ENCODE measurements at places on chromosomes 12 and 14.
A peak's percentile ranks its signal among the peaks of the same experiment; 100 is the strongest.

GRCh38 chr12:14273913-14274311 is 91.6 kb upstream of the ATF7IP start:
- DNase-seq, result no peak

DNA sequence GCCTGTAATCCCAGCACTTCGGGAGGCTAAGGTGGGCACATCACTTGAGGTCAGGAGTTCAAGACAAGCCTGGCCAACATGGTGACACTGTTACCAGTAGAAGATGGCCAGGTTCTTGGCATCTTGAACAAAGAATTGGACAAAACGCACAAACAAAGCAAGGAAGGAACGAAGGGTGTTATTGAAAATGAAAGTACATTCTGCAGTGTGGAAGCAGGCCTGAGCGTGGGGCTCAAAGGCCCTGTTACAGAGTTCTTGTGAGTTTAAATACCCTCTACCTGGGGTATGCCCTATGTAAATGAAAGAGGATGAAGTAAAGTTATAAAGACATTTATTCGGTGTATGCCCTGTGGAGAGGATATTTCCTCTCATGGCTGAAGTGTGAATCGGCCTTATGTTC is 20.8 kb upstream of the CDK17 start:
- no peak for DNase-seq

- DNase-seq, result no peak
Measured at GRCh38 chr14:24255438-24255837, 7.5 kb downstream of the TGM1 start.

DNA sequence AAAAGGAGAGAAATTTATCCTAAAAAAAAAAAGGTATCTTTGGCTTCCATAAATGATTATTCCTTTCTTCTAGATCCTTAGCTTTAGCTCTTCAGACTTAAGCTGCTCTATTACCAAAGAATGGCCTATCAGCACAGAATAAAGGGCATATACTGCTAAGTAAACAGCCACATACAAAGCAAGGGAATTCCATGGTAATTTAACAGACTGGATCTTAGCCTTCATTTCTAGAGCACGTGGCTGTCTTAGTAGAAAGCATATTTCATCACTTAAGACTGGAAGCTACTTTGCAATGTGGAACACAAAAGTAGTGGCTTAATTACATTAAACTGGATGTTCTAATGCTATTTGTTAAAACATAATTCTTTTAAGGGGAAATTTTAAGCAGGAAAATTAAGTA is 23.1 kb downstream of the TMED10 start:
- DNase-seq, result no peak

DNA sequence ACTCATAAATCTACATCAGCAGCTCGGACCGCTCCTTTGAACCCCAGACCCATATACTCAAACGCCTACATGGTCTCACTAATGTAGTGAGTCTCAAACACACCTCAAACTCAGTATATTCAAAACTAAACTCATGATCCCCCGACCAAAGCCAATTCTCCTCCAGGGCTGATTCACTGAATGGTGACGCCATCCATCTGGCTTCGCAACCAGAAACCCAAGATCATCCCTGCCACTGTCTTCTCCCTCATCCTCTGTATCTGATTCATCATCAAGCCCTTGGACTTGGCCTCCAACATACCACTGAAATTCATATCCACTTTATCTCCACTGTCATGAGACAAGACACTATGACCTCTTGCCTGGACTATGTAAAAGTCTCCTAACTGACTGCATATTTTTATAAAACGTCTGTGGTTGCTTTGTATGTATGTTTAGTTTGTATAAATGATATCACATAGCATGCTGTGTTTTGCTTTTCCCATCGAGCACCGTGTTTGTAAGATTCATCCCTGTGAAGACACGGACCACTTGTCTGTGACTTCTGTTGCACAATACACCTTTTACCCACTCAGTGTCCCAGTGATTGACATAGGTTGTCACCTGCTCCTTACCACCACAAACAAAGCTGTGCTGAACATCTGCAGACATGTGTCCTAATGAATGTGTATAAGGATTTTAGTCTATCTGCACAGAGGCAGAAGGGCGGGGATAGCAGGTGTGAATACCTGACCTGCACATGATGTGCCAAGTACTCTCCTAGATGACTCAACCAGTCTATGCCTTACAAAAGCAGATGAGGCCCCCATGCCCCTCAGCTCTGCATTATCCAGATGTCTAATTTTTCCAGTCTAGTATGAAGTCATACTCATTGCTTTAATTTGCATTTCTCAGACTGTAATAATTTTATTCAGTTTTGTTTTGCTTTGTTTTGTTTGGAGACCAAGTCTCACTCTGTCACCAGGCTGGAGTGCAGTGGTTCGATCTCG is 76.9 kb downstream of the VWF start:
- DNase-seq, result no peak

DNA sequence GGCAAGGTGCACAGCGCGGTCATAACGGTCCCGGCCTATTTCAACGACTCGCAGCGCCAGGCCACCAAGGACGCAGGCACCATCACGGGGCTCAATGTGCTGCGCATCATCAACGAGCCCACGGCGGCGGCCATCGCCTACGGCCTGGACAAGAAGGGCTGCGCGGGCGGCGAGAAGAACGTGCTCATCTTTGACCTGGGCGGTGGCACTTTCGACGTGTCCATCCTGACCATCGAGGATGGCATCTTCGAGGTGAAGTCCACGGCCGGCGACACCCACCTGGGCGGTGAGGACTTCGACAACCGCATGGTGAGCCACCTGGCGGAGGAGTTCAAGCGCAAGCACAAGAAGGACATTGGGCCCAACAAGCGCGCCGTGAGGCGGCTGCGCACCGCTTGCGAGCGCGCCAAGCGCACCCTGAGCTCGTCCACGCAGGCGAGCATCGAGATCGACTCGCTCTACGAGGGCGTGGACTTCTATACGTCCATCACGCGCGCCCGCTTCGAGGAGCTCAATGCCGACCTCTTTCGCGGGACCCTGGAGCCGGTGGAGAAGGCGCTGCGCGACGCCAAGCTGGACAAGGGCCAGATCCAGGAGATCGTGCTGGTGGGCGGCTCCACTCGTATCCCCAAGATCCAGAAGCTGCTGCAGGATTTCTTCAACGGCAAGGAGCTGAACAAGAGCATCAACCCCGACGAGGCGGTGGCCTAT is 875 bp downstream of the HSPA2 start:
- DNase-seq, result no peak

GRCh38 chr12:1443421-1444141 is 150.8 kb downstream of the FBXL14 start:
- DNase-seq, result no peak

GRCh38 chr12:89084751-89085150 is 267.6 kb downstream of the DUSP6 start:
- no peak for DNase-seq

DNA sequence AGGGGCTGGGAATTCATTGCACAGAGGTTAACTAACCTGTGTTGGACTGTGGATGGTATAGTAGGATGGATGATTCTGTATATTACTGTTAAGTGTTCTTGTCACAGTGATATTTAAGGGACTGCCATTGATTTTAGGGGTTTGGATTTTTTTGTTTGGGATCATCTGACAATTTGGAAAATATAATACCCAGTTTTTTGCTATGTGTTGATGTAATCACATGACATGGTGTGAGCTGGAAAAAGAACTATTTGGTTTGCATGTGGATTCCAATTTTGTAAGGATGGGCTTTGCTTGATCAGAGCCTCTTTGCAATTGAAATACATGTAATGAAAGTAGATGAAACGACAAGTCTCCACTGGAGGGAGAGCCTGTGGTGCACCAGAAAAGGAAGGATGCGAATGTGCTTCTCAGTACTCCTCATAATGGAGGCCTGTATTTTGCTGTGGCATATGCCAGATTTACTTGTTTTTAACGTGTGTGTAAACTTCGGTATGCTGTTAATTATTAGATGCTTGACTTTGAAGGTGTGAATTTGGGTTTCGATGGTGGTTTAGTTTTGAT is 2.7 kb downstream of the DYRK2 start:
- peak; percentile 5 for DNase-seq

DNA sequence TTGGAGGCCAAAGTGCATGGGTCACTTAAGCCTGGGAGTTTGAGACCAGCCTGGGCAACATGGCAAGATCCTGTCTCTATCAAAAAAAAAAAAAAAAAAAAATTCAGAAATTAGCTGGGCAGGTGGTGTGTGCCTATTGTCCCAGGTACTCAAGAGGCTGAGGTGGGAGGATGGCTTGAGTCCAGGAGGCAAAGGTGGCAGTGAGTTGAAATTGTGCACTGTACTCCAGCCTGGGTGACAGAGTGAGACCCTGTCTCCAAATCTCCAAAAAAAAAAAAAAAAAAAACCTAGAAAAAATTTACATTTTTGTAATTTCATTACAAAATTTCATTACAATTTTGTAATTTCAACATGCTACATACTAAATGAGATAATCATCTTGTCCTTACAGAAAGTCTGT is 42.7 kb downstream of the SYNE2 start:
- DNase-seq, result no peak

GRCh38 chr12:49057888-49058287 is 2.7 kb downstream of the KMT2D start:
- no peak for DNase-seq

DNA sequence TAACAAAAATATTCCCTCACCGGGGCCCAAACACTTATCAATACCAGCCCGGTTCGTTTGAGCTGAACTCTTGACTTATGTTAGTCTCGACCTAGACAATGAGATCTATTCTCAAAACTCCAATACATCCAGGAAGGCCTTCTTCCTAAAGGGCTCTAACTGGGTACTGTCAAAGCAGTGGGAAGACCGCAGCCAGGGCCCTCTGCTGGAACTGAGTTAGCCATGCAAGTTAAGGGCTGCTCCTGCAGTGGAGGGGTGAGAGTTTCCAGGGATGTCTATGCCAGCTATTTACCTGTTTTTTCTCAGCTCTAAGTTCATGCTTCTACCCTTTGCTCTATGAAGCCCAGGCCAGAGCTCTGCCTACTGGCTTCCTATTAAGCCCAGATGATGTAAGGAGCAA is 348.8 kb downstream of the GXYLT1 start:
- DNase-seq, result no peak

- no peak for DNase-seq
Measured at GRCh38 chr12:63206909-63207308, 55.9 kb upstream of the AVPR1A start.

GRCh38 chr14:33592297-33592696 is 358.6 kb downstream of the EGLN3 start:
- DNase-seq, result no peak

- DNase-seq, result no peak
Measured at GRCh38 chr12:85609778-85610177, 226.4 kb downstream of the RASSF9 start.

DNA sequence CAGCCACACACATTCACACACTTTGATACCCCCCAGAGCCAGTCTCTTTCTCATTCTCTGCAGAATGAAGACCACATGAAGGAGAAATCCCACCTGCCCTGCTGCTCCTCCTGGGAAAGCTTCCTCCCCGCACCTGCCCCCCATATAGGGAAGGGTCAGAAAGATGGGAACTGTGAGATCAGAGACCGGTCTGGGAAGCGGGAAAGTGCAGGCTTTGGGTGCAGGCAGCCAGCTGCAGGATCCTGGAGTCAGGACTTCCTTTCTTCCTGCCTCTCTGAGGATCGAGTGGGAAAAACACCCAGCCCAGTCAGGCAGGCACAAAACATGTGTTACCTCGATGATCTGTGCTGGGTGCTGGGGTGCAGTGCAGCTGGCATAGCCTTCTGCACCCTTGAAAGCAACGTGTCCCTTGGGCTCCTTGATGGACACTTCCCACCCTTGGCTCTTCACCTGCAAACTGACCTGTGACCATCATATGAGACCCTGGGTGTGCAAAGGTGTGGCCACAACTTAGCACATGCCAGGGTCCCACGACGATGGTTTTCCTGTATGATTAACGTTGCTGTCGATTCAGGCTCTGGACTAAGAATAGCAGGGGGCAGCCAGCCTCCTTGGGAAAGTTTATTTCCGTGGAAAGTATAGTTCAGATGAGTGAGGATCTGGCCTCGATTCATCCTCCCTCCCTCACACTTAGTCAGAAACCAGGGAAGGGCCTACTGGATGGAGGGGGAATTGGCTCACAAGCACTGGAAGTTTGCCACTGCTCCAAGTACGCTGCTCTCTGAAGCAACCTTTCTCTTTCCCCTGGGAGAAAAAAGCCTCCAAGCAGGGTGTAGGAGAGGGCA is 105.4 kb upstream of the MED13L start:
- DNase-seq, result no peak

GRCh38 chr12:120037851-120038250 is 48.8 kb downstream of the BICDL1 start:
- no peak for DNase-seq

DNA sequence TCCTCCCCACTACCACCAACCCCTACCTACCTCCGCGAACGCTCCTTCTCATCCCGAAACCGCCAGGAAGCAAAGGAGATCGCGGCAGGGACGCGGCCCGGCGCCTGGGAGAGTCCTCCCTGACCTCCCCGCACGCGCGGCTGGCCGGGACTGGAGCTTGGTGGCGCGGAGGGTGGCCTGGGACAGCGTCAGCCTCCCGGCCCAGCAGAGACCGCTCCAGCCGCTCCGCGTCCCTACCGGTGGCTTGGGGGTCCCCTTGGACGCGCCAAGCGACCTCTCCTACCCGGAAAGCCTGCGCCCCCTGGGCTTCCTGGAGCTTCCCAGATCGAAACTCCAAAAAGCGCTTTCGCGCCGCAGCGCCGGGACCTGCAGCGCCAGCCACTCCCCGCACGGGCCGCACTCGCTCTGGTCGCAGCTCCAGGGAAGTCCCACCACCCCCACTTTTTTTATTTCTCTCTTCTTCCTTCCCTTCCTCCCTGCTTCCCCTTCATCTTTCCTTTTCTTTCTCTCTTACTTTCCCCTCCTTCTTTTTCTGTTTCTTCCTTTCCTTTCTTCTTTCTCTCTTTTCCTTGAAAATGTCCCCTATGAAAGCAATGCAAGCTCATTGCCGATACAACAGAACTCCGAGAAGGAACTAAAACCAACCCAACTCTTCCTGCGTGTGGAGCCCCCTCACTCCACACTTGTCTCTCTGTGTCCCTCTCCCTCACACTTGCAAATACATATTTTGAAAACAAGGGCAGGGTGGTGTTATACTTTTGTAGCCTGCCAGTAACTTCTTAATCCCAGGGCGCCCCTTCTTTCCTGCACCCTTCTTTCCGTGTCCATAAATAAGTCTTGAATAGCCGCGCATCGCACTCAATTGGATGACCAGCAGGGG is 3.8 kb downstream of the DIO3 start:
- DNase-seq, result no peak

GRCh38 chr14:104144911-104145825 is 6.8 kb downstream of the KIF26A start:
- DNase-seq, result no peak

- no peak for DNase-seq
Measured at GRCh38 chr14:21614240-21614639, 20.5 kb downstream of the OR10G2 start.

Data from bone marrow (tissue), 2 donors.